ENCODE measurements at places on chromosomes 12 and 14. TPM values are rescaled to one million over a fixed set of nuclear protein-coding genes. Genes with fewer than 3 reads are reported as not detected.

- peak; percentile 58 for DNase-seq
These were observed 26.9 kb downstream of the HIP1R start for GRCh38 chr12:122862110-122862634.

DNA sequence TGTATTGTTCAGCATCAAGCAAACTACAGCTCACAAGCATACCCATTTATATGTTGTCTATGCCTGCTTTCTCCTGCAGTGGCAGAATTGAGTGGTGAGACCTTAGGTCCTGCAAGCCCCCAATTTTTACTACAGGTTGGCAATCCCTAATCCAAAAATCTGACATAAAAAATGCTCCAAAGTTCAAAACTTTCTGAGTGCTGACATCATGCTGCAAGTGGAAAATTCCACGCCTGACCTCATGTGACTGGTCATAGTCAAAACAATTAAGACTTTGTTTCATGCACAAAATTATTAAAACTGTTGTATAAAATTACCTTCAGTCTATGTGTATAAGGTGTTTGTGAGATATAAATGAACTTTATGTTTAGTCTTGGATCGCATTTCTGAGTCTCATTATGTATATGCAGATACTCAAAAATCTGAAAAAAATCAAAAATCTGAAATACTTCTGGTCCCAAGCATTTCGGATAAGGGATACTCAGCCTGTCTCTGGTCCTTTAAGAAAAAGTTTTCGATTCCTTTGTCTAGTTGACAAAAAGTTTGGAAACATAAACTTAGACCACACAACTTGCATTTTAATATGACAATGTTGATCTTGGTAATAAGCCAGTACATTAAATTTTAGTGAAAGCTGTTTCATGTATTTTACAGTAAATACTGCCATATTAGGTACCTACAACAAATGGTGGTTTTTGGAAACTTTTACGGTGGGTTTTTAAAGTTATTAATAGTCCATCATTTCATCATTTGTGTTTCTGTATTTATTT lies 81.5 kb downstream of the AEBP2 start:
- DNase-seq: no peak

- DNase-seq: no peak
These were observed 496.2 kb downstream of the EGLN3 start for GRCh38 chr14:33454707-33455106.

The TMEM132D gene
- not detected for total RNA-seq

GRCh38 chr14:72685456-72685855 lies 208.4 kb downstream of the DPF3 start:
- DNase-seq: no peak

The PLXNC1 gene
- total RNA-seq: 3.0 TPM

The CLECL1 gene
- 0.76 TPM for total RNA-seq

DNA sequence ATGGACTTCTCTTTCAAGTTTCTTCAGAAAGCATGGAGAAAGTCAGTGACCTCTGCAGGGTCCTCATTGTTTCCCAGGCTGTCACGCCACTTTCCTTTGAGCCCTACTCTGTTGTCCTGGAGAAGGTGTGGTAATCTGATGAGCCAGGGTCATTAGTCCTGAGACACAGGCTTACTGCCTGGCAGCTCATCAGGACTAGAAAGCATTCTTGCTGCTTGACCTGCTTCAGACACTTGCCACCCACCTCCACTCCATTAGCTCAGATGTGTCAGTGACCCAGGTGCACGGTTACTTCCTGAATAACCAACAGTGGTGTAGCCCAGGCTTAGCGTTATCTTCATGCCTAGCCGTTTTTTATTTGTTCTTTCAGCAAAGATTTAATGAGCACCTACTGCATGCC lies 93.9 kb downstream of the FGD4 start:
- no peak for DNase-seq

The HHIPL1 gene
- total RNA-seq: 1.5 TPM

The CNTN1 gene
- 0.73 TPM for total RNA-seq

- DNase-seq: peak; percentile 79
These were observed 25.5 kb downstream of the SCARB1 start for GRCh38 chr12:124837958-124838803.

The ITGB7 gene
- total RNA-seq: 0.76 TPM

DNA sequence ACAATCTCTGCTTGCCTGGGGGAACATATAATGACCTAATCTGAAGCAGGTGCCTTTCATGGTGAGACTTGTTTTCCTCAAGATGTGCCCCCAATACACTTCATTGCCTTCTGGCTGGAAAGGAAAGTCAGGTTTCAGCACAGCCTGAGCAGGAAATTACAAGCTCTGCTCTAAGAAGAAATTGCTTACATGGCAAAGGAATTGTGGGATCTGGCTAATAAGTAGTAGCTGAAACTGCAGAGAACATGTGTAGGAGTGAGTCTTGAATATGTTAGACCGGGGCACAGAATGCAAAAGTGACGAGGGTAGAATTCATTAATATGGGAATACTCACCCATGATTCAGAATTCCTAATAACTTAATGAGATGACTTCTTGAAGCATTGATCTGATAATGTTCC lies 6.3 kb upstream of the CFAP54 start:
- DNase-seq: no peak

DNA sequence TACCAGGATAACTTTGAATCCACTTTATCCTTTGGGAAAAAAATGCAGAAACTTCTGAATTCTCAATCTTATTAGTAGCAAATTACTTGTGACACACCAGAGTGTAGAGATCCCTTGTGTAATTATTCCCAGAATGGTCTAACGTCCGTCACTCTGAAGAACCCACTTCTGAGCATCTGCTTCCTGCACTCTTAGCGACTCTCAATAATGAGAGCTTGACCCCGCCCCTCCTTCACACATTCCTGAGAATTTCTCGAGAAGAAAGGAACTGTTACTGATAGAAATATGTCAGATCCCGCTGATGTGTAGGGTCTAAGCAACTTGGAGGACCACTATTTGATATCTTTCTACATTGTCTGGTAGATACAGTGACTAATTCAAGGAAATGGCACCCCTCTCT lies 218.3 kb upstream of the PDZRN4 start:
- no peak for DNase-seq

GRCh38 chr12:111976291-111976690 lies 36.7 kb downstream of the TMEM116 start:
- no peak for DNase-seq

DNA sequence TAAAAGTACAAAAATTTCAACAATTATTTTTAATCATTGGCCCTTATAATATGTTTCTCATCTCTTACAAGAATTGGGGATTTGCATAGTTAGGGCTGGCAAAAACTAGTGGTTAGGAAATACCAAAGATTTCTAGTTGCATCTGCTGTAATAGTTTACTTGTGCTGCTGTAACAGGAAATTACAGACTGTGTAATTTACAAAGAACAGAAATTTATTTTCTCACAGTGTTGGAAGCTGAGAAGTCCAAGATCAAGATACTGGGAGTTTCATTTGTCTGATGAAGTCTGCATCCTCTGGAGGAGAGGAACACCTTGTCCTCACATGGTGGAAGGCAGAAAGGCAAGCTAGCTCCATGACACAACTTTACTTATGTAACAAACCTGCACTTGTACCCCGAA lies 157.0 kb downstream of the FLRT2 start:
- DNase-seq: no peak

DNA sequence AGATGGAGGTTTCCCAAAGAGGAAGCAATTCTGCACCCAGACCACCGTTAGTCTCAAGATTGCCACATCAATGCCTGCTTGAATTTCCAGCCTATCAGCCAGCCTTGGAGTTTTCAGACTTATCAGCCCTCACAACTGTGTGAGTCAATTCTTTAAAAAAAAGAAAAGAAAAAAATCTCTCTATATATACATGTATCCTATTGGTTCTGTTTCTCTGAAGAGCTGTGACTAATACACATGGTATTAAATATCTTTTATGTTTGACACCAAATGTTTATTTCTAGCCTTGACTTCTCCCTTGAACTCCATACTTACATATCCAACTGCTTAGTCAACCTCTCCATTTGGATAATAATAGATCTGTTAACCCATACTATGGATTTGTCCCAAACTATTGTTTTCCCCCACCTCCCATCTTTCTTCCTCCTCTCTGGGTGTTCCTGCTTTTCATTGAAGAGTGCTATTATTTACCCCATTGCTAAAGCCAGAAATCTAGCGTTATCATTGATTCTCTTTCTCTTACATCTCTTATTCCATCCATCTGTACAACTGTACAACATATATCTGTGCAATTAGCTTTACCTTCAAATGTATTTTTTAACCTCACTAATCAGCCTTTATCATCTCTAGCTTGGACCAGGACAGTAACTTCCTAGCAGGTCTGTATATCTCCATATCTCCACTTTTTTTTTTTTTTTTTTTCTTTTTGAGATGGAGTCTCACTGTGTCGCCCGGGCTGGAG lies 22.7 kb upstream of the EID3 start:
- no peak for DNase-seq

The TAS2R7 gene
- not detected for total RNA-seq

- DNase-seq: no peak
These were observed 183.8 kb upstream of the GSC start for GRCh38 chr14:94953541-94954260.

DNA sequence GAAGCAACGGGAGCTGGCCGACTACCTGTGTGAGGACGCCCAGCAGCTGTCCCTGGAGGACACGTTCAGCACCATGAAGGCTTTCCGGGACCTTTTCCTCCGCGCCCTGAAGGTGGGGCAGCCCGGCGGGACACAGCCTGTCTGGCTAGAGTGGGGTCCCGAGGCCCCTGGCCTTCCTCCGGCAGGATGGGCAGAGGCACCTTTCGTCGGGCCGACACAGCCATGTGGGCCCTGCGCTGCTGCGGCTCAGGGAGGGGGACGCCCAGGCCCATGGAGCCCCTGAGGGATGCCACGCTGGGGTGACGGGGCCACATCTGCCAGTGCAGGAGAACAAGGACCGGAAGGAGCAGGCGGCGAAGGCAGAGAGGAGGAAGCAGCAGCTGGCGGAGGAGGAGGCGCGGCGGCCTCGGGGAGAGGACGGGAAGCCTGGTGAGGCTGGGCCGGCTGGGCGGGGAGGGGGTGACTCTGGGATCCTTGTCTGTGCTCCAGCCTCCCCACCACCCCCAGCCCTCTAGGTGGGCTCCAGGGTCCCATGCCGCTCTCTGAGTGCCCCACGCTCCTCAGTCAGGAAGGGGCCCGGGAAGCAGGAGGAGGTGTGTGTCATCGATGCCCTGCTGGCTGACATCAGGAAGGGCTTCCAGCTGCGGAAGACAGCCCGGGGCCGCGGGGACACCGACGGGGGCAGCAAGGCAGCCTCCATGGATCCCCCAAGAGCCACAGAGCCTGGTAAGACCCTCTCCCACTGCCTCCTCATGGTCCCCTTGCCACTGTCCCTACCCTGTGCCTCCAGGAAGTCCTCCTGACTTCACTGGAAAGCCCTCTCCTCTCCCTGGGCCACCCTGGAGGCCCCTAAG lies 10.9 kb upstream of the ADSS1 start:
- DNase-seq: no peak

- no peak for DNase-seq
These were observed 12.2 kb upstream of the SPTB start for GRCh38 chr14:64891839-64892375.

DNA sequence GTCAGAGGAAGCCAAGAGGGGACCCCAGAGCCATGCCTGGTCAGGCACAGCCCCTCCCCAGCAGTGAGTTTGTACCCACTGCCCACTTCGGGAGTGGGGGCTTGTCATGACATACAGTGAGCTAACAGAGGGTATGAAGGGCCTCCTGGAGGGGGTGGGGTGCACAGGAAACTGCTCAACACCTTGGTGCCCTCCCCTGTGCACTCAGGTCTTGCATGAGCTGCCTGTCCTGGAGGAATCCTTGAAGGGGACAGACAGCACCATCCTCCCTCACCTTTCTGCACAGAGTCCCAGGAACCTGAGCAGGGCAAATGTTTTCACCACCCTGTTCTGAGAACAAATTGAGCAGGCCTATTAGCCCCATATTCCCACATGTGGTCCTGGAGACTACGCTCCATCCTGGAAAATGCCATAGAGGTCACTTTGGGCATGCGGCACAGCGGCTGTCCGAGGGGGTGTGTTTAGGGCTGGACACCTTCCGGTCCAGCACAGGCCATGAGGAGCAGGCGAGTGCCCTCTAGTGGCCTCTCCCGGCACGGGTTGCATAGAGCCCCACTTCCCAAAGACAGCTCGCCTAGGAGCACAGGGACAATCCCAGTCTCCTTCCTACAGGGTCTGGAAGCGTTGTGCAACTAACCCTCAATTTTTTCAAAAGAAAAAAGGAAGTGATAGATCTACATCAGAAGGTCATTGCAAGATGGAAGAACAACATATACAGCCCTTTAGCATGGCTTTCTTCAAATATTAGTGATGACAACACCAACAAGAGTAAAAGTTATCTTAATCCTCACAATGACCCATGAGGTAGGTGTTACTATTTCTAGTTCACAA lies 31.9 kb upstream of the ZFP36L1 start:
- peak; percentile 94 for DNase-seq

The RASSF8 gene
- total RNA-seq: 26.2 TPM

DNA sequence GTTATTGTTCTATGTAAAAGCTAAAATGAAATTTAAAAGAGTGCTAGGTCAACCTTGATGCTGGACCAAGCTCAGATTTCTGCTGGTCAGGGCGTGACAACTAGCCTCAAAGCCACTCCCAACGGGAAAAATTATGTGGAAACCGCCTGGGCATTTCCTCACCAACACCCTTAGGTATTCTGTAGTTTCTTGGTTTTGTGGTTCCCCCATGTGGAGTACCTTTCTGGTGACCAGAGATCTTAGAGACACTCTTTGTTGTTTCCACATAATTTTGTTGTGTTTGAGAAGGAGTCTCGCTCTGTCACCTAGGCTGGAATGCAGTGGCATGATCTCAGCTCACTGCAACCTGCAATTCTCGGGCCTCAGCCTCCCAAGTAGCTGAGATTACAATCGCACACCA lies 119.9 kb downstream of the DENND5B start:
- no peak for DNase-seq

DNA sequence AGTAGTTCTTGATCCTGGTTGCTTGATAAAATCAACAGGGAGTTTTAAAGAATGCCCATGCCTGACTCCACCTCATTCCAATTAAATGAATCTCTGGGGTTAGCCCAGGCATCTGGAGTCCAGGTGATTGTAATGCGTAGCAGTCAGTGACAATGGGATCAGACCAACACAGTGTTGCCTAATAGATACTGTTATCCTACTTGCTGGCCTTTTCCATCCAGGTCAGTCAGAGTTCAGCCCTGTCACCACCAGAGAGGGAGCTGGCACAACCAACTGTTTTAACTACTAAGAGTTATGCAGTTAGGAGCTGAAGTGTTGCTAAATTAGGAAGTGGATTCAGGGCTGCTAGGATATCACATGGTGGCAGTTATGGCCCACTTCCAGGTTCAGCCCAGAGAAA lies 107.1 kb downstream of the GPR135 start:
- no peak for DNase-seq

GRCh38 chr12:110102255-110102654 lies 21.9 kb upstream of the IFT81 start:
- no peak for DNase-seq

- DNase-seq: no peak
These were observed 15.7 kb upstream of the NFKBIA start for GRCh38 chr14:35420036-35420811.

DNA sequence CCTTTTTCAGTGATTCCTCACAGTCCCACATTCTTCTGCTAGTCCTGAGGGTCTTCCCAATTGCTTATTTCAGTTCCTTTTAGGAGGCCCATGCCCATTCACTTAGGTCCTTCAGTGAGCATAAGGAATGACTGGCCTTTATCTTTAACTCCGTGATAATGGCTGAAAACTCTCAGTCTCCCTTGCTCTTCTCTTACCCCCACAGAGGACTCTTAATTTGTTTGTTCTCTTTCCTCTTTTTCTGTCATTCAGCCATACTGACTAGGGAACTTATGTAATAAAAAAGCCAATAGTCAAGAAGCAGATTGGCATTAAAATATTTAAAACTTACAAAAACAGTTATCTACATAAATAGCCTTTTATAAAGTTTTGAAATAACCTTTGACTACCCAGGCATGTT lies 17.1 kb upstream of the VDR start:
- DNase-seq: no peak

The RD3L gene
- total RNA-seq: 25.1 TPM
